Activated CD8-positive, alpha-beta memory T cell treated with anti-CD3 and anti-CD28 coated beads for 1 hour (primary cell): ENCODE measurements at places on chromosomes 6 and 20.

GRCh38 chr6:150336299-150336698, 32.5 kb upstream of the IYD start:
- DNase-seq: no peak

DNA sequence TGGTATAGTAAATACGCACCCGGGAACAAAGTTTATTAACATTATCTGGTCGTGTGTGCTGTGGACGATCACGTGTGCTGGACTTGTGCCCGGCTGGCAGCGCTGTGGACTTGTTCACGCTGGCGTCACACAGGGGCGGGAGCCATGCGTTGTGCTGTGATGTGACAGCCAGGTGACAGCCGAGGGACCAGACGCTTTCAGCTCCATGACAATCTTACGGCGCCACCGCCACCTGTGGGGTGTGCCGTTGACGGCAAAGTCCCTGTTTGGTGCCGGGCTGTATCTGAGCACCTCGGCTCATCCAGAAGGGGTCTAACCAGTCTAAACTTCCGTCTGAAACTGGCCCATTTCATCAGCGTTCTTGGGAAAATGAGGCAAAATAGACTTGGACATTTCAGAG, 25.2 kb downstream of the DLL1 start:
- DNase-seq: no peak

GRCh38 chr20:50541606-50542041, 31.4 kb downstream of the PTPN1 start:
- DNase-seq: no peak

DNA sequence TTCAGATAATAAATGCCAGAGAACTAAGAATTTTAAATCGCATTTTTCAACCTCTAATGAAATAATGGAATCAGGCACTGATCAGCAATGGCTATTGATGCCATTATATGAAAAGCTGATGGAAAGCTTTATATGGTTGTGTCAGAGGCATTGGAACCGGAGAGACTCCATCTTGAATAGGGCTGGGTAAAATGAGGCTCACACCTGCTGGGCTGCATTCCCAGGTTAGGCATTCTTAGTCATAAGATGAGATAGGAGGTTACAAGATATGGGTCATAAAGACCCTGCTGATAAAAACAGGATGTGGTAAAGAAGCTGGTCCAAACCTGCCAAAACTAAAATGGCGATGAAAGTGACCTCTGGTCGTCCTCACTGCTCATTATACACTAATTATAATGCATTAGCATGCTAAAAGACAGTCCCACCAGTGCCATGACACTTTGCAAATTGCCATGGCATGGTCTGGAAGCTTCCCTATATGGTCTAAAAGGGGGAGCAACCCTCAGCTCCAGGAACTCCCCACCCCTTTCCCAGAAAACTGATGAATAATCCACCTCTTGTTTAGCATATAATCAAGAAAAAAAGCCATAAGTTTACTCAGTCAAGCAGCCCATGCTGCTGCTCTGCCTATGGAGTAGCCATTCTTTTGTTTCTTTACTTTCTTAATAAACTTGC, 40.2 kb upstream of the CD83 start:
- DNase-seq: no peak

GRCh38 chr20:59809630-59810448, 123.6 kb downstream of the SYCP2 start:
- DNase-seq: no peak

GRCh38 chr20:60693496-60694133, 558.4 kb upstream of the CDH4 start:
- no peak for DNase-seq

GRCh38 chr6:13195803-13196202, 132.5 kb downstream of the TBC1D7 start:
- no peak for DNase-seq

GRCh38 chr6:93644611-93645010, 225.3 kb upstream of the EPHA7 start:
- no peak for DNase-seq

DNA sequence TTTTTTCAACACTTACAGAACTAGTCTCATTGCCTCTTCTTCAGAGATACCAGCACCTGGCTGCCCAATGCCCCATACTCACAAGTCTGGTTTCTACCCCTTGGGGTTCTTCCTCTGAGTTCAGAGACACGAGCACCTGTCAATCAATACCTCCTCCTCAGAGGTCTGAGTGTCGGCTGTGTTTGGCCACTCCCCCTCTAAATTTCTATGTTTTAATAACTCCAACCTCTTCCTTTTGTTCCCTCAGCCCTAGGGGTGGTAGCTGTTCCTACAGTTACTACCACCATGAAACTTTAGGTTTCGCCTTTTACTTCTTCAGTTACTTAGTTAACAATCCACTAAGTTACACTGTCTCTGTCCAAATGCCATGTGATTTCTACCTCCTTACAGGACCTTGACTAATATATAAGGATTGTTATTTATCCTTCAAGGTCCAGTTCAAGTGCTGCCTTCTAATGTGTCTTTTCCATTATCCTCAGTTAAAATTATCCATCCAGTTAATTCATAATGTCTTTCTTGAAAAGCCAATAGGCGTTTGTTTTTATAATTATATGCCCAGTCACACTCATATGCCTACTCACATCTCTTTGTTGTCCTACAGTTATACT, 14.6 kb upstream of the PHF20 start:
- no peak for DNase-seq

GRCh38 chr6:52904562-52905279, 4.8 kb downstream of the GSTA3 start:
- no peak for DNase-seq

GRCh38 chr6:53287336-53288225, 61.2 kb downstream of the ELOVL5 start:
- no peak for DNase-seq
